Naive thymus-derived CD8-positive, alpha-beta T cell (primary cell): ENCODE measurements at places on chromosomes 2 and 18.

GRCh38 chr18:74590671-74591070 lies 7.0 kb upstream of the ZNF407 start:
- no peak for DNase-seq

- no peak for DNase-seq
Measured at GRCh38 chr18:56374007-56374655, 264.3 kb downstream of the TXNL1 start.

- no peak for DNase-seq
Measured at GRCh38 chr2:123609077-123609476, 416.0 kb upstream of the CNTNAP5 start.

DNA sequence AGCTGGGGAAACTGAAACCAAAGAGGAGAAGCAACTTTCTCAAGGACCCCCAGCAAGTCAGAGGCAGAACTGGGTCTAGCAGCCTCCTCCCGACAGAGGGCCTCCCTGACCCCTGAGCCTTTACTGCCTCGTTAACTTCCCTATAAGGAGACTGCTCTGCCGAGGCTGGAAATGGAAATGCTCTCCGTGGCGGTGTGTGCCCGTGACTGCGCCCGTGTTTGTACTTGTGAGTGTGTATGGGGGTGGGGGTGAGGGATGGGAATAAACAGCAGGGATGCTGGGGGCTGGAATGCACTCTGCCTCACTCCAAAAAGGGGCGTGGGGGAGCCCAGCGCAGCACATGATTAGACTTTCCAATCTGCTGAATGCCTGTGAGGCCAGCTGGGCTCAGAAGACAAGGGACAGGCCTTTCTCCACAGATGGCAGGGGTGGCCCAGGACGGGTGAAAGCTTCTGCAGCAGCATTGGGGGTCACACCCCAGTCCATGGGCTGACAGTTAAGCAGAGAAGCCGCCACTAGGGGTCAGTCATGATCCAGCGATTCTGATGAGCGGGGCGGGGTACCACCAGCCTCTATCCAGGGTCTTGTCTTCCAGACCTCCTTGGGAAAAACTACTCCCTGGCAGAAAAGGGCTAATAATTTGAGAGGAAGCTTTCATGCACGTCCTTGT lies 26.8 kb downstream of the MPHOSPH10 start:
- peak; percentile 52 for DNase-seq

DNA sequence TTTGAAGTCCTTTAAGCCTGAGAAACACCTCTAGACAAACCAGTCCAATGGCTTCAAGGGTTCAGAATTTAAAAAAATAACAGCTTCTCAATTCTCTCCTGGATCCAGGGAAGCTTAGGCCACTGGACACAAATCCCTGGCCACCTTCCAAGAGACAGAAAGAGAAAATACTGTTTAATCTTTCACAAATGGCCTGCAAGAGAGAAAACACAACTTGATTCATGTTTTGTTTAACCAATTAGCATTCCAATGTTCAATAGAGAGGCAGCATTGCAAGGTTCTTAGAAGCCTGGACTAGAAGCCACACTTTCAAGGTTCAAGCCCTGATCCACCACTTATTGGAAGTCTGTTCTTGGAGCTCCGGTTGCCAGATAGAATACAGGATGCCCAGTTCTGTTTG lies 109.0 kb upstream of the PARD3B start:
- DNase-seq, result no peak

DNA sequence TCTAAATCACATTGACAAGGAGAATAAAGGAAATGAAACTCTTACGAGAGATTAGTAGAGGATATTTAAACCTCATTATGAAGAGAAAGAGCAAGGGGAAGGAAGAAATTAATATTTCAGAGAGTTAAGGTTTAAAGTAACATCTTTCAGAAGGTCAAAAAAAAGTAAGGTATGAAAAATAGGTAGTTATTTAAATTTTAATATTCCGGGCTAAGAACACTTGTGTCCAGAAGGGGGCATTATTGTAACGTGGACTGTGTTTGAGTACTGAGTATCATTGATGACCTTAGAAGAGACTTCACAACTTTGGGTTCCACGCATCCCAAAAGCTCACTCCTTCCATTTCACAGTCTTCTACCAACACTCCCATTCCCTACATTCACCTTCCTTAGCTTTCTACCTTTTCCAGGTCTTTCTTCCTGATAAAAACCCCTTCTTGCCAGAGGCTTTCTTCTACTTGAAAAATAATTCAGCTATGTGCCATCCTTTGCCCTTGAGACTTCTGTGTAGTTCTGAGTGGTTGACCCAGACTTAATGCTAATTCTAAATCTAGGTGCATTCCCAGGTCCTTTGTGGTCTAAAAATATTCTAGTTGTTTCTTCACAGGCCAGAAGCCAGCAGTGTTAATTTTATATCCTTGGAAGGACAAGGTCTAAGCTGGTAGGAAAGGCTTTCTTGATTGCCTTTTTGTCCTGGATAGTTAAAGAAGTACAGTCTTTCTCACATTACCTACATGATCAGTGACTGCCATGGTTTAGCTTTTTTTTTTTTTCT lies 16.5 kb downstream of the DYNC1I2 start:
- no peak for DNase-seq

GRCh38 chr2:54969295-54969939 lies 80.8 kb downstream of the RTN4 start:
- DNase-seq, result no peak

DNA sequence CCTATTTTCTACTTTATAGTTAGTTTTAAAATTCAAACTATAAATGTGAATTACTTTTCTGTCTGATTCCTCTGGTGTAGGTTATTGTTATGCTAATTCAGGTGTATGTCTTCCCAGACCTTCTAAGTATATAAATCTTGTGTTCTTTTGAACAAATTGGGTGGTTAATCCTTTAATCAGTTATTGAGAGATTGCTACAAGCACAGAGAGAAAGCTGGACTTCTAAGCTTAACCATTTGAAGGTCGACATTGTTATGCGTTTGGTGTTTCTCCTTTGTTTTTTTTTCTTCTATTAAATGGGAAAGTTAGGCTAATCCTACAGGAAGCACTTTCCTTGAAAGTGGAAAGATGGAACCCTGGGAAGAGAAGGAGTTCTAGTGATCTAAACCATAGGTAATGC lies 592.6 kb downstream of the SLC4A3 start:
- no peak for DNase-seq

DNA sequence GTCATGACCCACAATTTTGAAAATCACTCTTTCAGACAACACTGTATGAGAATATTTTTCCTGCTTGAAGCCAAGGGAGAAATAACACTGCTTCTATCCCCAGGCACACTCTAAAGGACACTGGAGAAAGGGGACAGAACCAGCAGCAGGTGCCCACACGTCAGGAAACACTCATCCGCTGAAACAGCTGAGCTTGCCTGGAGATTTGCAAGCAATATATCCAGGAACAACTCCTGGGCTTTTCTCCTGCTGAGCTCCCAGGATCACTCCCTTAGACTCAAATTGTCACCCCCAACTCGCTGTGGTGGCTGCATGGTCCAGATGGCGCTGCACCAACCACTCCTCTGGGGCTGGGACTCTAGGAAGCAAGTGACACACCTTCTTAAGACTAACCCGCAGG lies 186.7 kb downstream of the ARL4C start:
- no peak for DNase-seq

DNA sequence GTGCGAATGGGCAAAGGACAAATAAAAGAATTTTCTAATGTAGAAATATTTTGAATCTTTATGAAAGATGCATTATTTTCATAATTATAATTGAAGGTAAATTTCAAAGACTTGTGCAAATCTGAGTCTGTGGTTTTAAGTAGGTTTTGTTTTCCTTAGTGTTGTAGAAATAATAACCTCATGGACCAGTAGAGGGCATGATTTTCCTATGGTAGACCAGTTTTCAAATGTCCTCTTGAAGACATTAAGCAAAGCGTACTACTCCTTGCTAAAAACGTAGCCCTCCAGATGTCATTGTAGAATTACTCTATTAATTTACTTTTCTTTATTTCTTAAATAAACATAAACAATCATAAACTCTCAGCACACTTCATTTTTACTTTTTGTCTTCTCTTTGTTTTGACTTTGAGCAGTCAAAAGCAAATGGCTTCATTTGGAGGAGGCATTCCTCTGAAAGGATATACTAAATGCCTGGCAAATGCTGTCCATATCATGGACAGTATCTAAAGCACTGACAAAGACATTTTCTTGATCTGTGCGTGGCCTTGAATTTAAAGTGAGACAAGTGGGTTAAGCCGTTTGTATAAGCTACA lies 85.8 kb upstream of the FAM237A start:
- no peak for DNase-seq

GRCh38 chr2:104547221-104547620 lies 306.7 kb upstream of the POU3F3 start:
- DNase-seq, result no peak

GRCh38 chr18:28684746-28685355 lies 507.9 kb upstream of the CDH2 start:
- no peak for DNase-seq

GRCh38 chr2:8170552-8171327 lies 511.1 kb upstream of the ID2 start:
- no peak for DNase-seq

DNA sequence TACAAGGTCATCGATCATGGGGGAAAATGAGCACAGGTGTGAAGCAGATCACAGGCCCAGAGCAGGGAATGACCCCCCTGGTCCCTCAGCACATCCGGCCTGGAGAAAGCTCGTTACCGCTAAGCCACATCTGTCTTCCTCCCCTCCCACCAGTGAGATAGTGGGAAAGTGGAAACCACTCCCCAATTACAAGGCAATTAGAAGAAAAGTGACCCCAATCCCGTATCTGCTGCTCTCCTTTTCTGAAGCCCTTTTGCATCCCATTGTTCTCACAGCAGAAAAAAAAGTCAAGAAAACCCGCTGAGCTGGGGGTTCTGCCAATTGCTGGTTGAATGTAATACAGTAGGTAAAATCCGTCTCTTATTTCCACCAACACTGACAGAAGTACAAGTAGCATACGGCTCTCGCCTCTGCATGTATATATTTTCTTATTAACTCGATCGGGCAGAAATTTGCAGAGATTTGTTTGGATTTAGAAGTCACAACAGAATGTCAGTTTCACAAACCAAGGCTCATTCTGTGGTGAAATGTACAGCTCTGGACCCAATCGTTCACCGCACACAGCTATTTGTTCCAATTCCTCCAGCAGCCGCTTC lies 287.0 kb downstream of the TCF4 start:
- no peak for DNase-seq

DNA sequence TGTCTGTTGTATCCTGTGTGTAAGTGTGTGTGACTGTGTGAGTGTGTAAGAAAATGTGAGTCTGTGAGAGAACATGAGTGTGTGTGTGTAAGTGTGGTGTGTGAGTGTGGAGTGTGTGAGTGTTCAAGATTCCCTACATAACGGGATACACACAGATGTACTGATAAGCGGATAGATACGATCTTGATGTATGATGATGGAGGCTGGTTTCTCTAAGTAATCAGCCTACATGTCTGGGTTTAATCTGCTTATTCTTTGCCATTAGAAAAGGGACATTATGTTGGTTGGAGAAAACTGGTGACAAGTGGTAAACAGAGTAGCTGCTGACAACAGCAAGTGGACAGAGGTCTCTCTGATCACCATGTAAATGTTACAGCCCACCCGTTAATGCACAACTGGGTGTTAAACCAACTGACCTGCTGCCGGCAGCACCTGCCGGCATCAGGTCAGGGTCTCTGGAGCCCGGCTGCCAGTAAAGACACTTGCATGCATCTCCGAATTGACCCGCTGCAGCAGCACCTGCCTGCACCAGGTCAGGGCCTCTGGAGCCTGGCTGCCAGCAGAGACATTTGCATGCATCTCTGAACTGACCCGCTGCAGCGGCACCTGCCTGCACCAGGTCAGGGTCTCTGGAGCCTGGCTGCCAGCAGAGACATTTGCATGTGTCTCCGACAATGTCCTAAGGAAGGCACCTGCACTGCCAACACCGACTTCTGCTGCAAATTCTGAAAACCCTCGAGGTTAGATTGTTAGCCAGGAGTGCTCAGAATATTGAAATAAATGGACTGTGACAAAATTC lies 87.5 kb downstream of the MBP start:
- no peak for DNase-seq

DNA sequence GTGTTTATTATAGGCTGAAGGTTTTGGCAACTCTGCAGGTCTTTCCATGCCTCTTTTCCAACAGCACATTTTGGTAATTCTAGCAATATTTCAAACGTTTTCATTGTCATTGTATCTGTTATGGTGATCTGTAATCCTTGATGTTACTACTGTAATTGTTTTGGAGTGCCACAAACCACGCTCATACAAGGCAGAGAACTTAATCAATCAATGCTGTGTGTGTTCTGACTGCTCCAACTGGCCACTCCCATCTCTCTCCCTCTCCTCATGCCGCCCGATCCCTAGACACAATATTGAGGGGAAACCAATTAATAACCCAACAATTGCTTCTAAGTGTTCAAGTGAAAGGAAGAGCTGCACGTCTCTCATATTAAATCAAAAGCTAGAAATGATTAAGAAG lies 32.9 kb downstream of the HDLBP start:
- no peak for DNase-seq

DNA sequence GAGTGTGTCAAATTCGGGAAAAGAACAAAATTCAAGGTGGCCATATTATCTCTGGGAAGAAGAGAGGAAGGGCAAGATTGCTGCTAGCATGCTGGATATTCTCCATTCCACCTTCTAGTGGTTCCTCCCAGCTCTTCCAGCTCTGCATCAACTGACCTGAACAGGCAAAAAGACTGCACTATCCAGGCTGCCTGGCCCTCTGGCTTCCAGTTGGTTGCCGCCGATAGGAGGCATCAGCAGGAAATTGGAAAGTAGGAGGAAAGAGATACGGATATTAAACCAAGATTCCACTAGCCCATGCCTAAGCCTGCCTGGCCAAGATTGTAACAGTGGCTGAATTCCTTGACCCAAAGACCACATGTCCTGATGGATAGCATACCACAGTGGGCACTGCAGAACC lies 1.7 kb upstream of the RTTN start:
- no peak for DNase-seq

GRCh38 chr2:54407693-54408092 lies 48.4 kb upstream of the SPTBN1 start:
- DNase-seq, result no peak

DNA sequence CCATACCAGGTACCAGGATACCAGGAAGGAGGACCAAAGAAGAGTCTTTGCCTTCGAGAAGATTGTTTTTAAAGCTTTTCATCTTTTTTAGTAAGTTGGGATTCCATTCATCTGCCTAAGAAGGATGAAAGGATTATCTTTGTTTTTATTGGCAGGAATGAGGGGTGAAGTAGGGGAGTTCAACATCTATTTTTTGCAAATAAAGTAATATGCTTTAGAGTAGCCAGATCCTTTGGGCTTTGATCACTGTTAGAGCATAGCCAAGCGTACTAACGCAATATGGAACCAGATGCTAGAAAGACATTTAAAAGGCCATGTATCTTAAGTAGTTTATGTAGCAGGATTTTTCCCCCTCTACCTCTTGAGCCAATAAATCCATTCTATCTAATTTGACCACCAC lies 133.0 kb downstream of the PRPF40A start:
- no peak for DNase-seq

GRCh38 chr2:74502720-74503505 lies 3.5 kb upstream of the LBX2 start:
- no peak for DNase-seq
